Calu3 (cell line): ENCODE measurements at places on chromosomes 5 and 9.
A peak's percentile ranks its signal among the peaks of the same experiment; 100 is the strongest.

GRCh38 chr9:36739373-36740116 is 166.8 kb downstream of the MELK start:
- no peak for DNase-seq

GRCh38 chr5:15571081-15571480 is 71.1 kb downstream of the FBXL7 start:
- DNase-seq = no peak

- no peak for DNase-seq
Observed at GRCh38 chr5:42570966-42571960, 148.0 kb downstream of the GHR start.

GRCh38 chr9:83183621-83184020 is 120.7 kb upstream of the RASEF start:
- DNase-seq = no peak

- DNase-seq = no peak
Observed at GRCh38 chr5:168186289-168187074, 105.0 kb upstream of the WWC1 start.

DNA sequence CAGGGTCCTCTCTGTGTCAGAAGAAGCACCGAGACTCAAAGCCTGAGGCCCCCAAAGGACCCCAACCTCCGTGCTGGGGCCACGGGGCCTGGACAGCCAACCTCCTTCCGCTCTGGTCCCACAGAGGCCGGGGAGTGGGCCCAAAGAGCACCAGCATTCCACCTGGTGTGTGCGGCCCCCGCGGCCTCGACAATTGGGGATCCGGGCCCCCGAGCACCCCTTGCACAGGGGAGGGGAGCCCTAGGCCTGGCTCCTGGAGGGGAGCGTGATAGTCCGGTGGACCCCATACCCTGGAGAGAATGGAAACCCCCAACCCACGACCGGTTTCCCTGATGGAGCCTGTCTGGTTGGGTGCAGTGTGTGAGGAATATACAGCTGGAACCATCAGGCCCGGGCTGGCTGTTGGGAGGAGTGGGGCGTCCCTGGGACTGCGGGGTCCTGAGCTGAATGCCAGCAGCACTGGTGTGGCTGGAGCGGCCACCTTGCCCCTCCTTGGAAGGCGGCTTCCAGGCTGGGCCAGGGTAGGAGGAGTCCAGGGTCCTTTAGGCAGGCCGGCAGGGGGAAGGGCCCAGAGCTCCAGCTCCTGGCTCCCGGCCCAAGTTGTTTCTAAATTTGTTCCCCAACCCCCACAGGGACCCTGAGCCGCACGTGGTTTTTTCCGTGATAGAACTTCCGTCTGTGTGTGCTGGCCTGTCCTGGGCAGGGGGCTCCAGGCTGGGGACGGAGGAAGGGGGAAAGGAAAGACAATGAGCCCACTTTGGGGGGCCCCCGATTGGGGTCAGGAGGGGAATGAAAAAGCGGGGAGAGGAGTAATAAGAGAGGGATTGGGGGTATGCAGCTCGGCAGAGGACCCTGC is 825 bp upstream of the TOR4A start:
- peak; percentile 70 for DNase-seq

DNA sequence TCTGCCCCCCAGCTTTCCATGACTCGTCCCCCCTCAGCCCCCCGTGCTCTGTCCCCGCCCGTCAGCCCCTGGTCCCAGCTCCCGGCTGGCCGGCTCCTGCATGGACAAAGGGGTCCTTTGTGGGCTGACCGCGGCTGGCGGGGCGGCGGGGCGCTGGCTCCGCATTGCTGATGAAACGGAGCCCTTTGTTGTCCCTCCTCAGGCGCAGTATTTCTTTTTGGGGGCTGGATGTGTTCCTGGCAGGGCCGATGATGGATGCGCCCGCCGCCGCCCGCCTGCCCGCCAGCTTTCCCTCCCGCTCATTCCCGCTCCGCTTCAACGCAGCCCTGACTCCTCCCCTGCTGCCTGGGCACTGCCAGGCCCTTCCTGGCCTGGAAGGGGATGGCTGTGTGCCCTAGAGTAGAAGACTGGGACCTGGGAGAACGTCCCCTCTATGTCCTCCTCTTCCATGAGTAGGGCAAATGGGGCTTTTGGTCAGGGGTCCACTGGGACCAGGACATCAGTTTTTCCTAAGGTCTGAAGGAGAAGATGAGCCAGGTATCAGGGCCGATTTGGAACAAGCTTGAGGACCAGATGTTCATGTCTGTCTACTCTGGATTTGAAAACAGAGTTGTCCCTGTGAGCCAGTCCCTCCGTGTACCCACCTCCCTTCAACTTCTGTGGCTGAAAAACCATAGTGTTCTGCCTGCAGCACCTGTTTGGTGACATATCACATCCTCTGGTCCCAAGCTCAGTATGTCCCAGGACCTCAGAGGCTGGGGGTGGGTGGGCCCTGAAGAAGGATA is 29.0 kb downstream of the CXXC5 start:
- no peak for DNase-seq

GRCh38 chr5:144812763-144813162 is 642.1 kb downstream of the KCTD16 start:
- no peak for DNase-seq

DNA sequence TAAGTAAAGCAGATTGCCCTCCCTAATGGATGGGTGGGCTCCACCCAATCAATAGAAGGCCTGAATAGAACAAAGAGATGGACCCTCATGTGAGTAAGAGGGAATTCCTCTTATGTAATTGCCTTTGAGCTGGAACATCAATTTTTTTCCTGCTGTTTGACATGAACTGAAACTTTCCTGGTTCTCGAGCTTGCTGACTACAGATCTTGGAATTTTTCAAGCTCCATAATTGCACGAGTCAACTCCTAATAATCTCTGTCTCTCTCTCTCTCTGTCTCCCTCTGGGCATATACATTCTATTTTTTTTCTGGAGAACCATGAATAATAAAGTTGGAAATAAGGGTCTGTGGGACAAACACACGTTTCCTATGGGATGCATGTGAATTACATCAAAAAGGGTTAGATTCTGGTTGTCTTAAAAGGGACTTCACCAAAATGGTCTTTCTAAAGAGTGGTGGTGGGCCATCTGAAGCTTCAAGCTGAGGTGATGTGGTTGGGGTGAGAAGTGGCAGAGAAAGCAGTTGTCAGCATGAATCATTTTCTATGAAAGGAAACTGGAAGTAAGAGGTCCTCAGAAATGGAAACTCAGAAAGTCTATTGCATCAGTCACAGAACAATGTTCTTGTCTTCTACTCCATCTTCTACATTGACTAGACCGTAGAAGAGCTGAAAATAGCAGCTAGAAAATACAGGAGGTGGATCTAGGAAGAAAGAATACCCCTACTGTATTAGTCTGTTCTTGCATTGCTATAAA is 47.0 kb upstream of the HOMER1 start:
- no peak for DNase-seq
